ENCODE measurements at places on chromosomes 13 and 19. TPM values are rescaled to one million over a fixed set of nuclear protein-coding genes. Genes with fewer than 3 reads are reported as not detected.

Gene USP12
- total RNA-seq, result 16.9 TPM

Gene C19orf73
- total RNA-seq, result not detected

GRCh38 chr13:98476538-98476966 is 100.4 kb downstream of the STK24 start:
- H3K4me3 ChIP-seq, result no peak overlapping the region
- peak; percentile 63 for DNase-seq
- H3K36me3 ChIP-seq, result no peaks in the 10 kb centered on the region
- H3K4me1 ChIP-seq, result peaks cover 53% of the 10 kb centered on the region
- peak overlapping the region; percentile 78 for H3K27ac ChIP-seq
- H3K27me3 ChIP-seq, result no peaks in the 10 kb centered on the region

GRCh38 chr13:31460061-31460460 is 260.3 kb downstream of the B3GLCT start:
- no peak for DNase-seq
- no peaks in the 10 kb centered on the region for H3K27me3 ChIP-seq
- H3K27ac ChIP-seq, result no peak overlapping the region
- no peak overlapping the region for H3K4me3 ChIP-seq
- no peaks in the 10 kb centered on the region for H3K36me3 ChIP-seq
